D721Med (cell line): ENCODE measurements at places on chromosomes 12 and 14.

DNA sequence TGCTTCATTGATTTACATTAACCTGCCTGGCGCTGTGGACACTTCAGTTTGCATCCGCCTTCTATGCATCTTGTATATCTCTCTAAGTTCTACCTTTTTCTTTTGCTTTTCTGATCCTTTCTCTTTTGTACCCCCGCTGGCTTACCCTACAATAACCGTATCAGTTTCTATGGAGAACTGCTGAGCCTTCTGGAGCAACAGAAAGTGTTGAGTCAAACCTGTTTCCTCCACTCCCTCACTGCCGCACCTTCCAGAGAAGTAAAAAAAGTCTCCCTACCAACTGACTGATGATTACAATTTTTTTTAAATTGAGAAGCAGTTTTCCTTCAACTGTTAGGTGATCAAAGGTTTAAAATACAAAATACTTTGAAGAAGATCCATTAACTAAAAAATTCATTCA lies 17.4 kb downstream of the EXD2 start:
- no peak for DNase-seq

DNA sequence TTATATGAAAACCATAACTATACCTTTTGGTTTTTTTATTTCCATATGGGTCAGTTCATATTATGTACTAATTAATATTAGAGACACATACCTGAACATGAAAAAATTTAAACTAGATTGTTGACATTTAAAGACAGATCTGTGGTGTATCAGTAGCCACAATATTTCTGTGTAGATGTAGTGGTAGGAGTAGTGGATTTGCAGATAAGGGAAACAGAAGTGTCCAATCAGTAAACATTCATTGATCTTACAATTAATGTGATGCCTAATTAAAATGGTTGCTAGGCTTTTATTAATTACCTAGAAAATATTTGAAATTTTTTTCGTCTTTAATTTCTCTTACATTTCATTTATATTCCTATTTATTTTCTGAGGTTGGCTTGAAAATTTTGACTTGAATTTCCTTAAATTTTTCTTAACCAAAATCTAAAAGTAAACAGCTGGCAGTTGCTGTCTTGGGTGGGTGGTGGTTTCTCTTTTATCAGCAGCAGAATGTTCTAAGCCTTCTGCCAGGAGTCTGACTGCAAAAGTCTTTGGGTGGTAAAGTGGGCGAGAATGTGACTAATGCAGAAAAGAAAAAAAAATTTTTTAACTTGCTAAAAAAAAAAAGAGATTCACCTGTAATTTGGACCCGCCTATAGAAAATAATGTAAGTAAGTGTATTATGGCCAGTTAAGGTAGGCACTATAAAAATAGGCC lies 2.4 kb downstream of the FGFR1OP2 start:
- DNase-seq = no peak

GRCh38 chr12:57575771-57576612 lies 15.0 kb upstream of the PIP4K2C start:
- DNase-seq = no peak

GRCh38 chr12:78698747-78699146 lies 165.8 kb upstream of the SYT1 start:
- DNase-seq = no peak

DNA sequence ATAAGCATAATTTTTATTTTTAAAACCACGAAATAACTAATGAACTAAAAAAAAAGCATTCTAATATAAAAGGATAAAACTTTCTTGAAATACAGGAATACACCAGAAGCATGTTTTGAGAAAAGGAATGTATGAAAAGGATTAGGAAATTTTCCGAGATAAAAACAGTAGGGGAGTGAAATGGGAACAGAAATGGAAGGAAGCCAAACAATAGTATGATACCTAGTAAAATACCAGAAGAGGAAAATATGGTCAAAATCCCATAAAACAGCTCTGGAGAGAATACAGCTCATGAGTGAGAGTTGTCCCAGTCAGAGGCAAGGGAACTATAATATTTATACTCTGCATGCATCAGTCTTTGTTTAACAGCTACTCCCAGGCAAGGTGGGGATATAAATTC lies 1016.2 kb downstream of the SLC6A15 start:
- DNase-seq = no peak

DNA sequence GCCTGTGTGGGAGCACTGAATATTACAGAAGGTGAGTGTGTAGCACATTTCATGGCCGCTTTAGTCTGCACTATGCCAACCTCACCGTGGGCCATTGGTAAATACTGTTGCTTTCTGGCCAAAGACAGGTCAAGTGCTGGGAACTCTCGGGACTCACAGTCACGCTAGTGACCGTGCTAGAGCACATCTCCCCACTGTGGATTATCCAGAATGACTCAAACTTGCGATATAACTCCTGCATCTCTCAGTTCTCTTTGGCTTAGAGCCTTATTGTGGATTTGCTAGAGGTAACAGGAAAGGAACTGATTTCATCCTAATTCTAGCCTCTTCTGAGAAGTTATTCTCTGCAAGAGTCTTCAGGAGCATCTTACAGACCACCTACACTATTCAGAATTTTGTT lies 86.5 kb downstream of the DAD1 start:
- DNase-seq = no peak

DNA sequence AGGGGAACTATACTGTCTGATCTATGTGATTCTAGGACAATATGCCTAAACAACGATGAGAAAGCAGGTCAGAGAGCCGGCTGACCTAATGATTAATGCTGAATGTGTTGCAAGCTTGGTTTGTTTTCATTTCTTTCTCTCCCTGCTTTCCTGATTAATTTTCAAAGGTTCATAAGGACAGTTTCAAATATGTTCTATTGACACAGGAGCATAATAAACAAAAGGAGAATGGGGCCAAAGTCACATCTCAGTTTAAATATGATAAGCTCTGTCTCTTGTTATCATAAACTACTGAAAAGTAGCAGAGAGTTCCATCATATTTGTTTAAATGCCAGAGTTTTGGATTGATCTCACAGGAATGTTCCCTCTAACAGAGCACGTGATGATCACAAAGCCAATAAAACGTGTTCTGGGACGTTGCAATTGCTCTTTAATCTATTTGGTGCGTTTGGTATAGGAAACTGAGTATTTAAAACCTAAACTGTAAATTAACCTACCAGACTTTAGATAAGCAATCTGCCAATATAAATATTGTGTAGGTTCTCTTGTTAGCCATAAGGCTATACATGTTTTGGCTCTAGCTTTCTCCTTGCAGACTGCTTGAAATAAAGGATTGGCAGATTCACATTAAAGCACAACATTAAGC lies 3.7 kb upstream of the HSD17B6 start:
- DNase-seq = no peak

GRCh38 chr12:11855983-11856374 lies 206.5 kb downstream of the ETV6 start:
- DNase-seq = no peak

GRCh38 chr12:102847131-102847530 lies 69.9 kb downstream of the PAH start:
- no peak for DNase-seq

DNA sequence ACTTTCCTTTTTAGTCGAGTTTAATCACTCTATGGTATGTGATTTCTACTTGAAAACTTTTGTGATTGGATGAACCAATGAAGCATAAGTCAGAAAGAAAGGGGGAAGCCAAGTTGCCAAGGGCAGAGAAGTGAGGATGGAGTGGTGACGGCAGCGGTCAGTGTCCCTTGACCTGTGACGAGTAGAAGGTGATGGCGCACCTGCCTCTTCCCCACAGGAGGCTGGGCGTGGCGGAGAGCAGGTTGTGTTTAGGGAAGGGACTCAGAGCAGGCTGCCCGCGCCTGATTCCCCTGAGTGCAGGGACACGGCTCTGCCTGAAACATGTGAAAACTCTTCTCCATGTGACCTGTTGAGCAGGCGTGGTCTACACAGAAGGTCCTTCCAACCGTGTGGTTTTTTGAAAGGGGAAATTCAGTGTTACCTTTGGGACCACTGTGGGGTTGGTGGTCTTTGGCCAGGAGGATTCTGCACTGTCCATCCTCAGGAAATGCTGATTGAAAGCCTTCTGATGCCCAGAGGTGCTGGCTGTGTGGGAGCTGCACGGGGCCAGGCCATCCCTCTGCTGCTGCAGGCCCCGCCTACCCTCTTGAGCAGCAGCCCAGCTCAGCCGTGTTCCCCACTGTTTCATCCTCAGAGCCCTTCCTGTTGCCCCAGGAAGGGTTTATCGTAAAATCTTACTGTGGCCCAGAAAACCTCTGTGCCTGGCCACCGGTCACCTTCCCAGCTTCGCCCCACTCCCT lies 23.5 kb upstream of the AMN start:
- DNase-seq = no peak

- DNase-seq = no peak
Measured at GRCh38 chr14:96341323-96341722, 21.8 kb downstream of the ATG2B start.

- DNase-seq = no peak
Measured at GRCh38 chr12:117148642-117149041, 41.6 kb downstream of the FBXO21 start.

GRCh38 chr14:77183896-77184295 lies 2.3 kb downstream of the TMEM63C start:
- no peak for DNase-seq

- DNase-seq = no peak
Measured at GRCh38 chr14:67486890-67487289, 1.6 kb downstream of the TMEM229B start.

- no peak for DNase-seq
Measured at GRCh38 chr14:90773196-90773486, 43.1 kb downstream of the TTC7B start.

- no peak for DNase-seq
Measured at GRCh38 chr12:7352661-7353060, 48.8 kb downstream of the ACSM4 start.

DNA sequence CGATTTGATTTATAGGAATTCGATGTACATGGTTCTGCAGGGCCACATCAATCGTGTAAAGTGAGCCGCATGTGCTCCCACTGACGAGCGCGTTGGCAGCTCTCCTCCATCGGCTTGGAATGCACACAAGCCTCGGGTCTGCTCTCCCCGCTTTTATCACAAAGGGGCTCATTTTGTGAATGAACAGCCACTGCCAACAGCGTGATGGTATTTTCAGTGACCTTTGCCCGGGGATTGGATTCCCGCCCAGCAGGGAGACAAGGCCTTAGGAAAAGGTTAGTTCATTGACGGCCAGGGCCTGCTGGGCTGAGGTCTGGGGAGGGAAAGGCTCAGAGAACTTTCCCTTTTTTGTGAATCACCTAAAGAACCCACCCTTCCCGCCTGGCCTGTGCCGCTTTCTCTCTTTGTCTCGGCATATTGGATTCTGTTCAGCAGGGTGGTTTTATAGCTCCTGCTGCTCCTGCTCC lies 232.1 kb downstream of the MSRB3 start:
- DNase-seq = no peak

GRCh38 chr12:69929531-69929930 lies 104.5 kb downstream of the MYRFL start:
- DNase-seq = no peak

- no peak for DNase-seq
Measured at GRCh38 chr14:94675036-94675435, 62.8 kb downstream of the SERPINA3 start.

DNA sequence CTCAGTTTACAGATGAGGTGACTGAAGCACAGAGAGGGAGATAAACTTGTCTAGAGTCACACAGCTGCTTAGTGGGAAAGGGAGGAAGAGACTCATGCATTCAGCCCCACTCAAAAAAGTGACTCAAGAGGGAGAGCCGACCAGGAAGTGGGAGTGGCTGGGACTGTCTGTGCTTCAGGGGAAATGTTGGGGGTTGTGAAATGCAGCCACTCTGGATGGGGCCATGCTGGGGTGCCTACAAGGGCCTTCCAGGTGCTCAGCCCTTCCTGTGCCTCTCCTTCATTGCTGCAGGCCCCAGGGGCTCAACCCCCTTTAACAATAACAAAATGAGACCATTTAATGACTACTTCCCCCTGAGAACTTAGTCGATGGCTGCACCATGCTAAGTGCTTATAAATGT lies 41.8 kb downstream of the CACNA1C start:
- no peak for DNase-seq
